IMR-90 (cell line): ENCODE measurements at places on chromosomes 1 and 21. TPM values are rescaled to one million over a fixed set of nuclear protein-coding genes. Genes with fewer than 3 reads are reported as not detected.

DNA sequence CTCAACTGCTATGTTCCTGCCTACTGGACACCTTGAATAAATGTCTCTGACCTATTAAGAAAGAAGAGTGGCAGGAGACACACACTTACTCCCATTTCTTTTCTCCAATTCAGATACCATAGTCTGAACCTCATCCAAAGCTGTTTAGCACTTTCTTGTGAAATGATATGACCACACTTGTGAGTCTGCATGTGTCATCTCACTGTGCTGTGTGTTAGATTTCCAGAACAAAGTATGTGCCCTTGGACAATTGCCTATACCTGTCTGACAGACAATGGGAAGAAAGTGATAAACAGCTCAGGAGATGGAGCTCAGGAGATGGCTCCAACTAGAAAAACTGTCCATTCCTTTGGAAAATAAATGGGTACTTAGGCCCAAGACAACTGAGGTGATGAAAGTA lies 48.4 kb downstream of the USP48 start:
- peak; percentile 18 for DNase-seq
- no peak overlapping the region for H3K27ac ChIP-seq
- H3K36me3 ChIP-seq = peaks cover 32% of the 10 kb centered on the region
- no peak overlapping the region for H3K4me3 ChIP-seq
- H3K4me1 ChIP-seq = no peaks in the 10 kb centered on the region; the same call in 1 of the 2 replicates

- no peaks in the 10 kb centered on the region for H3K27me3 ChIP-seq
- H3K4me3 ChIP-seq = no peak overlapping the region
- DNase-seq = peak; percentile 98
- H3K36me3 ChIP-seq = peaks cover 2% of the 10 kb centered on the region; the same call in 1 of the 2 replicates
Measured at GRCh38 chr1:227192163-227192562, 126.1 kb downstream of the CDC42BPA start.

- DNase-seq = no peak
- H3K27ac ChIP-seq = no peak overlapping the region
- H3K36me3 ChIP-seq = peaks cover 6% of the 10 kb centered on the region
- H3K4me3 ChIP-seq = no peak overlapping the region
- peaks cover 4% of the 10 kb centered on the region for H3K4me1 ChIP-seq
Measured at GRCh38 chr1:112628516-112628915, 8.9 kb downstream of the CAPZA1 start.

DNA sequence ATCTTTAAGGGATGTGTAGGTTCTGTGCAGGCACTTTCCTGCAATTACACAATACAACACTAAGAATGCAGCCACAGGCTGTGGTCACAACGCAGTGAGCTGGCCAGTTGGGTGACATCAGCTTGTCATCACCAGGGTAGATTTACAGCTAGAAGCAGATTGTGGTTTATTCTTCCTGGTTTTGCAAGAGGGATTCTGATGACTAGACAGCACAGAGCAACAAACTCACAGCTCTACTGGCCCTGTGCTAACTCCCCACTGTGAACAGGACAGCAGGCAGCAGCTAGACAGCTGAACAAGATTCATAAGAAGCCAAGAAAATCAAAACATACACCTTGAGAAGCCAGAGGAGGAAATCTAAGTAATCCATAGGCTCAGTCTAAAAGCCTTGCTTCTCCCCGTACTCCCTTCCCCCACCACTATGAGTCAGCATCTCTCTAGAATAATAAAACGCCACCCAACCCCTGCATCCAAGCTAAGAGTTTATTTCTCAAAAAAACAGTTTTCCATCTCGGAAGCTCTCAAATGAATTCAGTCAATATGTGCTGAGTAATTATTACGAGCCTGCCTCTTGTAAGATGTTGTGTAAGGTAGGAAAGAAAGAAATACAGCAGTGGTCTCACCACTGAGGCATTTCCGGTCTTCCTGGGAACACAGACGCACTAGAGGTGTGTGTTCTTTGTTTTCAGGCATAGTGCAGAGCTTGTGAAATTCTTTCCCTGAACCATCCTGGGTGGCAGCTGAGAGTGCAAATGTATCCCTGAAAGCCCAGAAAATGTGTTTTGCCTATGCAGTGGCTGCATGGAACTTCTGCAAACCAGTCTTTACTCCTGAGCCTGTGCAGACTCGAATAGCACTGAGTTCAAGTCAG lies 162.8 kb downstream of the NTPCR start:
- DNase-seq = peak; percentile 100
- H3K27ac ChIP-seq = peak overlapping the region; percentile 81
- H3K36me3 ChIP-seq = peaks cover 3% of the 10 kb centered on the region; the same call in 1 of the 2 replicates
- H3K4me1 ChIP-seq = peaks cover 16% of the 10 kb centered on the region
- peak overlapping the region; percentile 0; the same call in 1 of the 2 replicates for H3K4me3 ChIP-seq
- no peaks in the 10 kb centered on the region for H3K27me3 ChIP-seq

DNA sequence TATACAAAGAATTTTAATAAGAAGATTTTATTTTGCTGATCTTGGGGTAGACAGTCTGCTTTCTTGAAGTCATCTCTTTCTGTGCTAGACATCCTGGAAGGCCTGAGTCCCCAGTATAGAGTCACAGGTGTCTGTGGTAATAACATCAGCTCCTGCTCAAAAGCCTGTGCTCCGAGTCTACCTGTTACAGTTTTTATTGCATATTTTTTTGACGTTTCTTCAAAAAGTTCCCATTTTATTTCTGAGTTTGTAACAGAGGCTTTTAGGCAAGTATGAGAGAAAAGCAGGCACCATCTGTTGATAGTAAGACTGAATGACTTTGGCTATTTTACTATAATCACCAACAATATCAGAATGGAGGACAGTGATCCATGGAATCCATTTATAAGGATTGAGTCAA lies 58.0 kb upstream of the WDR26 start:
- H3K27me3 ChIP-seq = no peaks in the 10 kb centered on the region
- H3K4me3 ChIP-seq = no peak overlapping the region
- H3K36me3 ChIP-seq = no peaks in the 10 kb centered on the region
- H3K27ac ChIP-seq = no peak overlapping the region
- peaks cover 12% of the 10 kb centered on the region for H3K4me1 ChIP-seq
- DNase-seq = no peak

- H3K4me1 ChIP-seq = peaks cover 9% of the 10 kb centered on the region
- no peak overlapping the region for H3K4me3 ChIP-seq
- no peak for DNase-seq
- H3K27ac ChIP-seq = no peak overlapping the region
- no peaks in the 10 kb centered on the region for H3K27me3 ChIP-seq
Measured at GRCh38 chr1:223402790-223403142, 9.6 kb downstream of the CCDC185 start.

- no peak overlapping the region for H3K27ac ChIP-seq
- H3K4me1 ChIP-seq = no peaks in the 10 kb centered on the region
- H3K36me3 ChIP-seq = no peaks in the 10 kb centered on the region
- no peak overlapping the region for H3K4me3 ChIP-seq
- DNase-seq = no peak
- 0 out of 2 replicates have a peak, but pooled peaks cover 2% of the 10 kb centered on the region for H3K27me3 ChIP-seq
Measured at GRCh38 chr21:44530903-44531605, 8.9 kb downstream of the KRTAP10-1 start.

DNA sequence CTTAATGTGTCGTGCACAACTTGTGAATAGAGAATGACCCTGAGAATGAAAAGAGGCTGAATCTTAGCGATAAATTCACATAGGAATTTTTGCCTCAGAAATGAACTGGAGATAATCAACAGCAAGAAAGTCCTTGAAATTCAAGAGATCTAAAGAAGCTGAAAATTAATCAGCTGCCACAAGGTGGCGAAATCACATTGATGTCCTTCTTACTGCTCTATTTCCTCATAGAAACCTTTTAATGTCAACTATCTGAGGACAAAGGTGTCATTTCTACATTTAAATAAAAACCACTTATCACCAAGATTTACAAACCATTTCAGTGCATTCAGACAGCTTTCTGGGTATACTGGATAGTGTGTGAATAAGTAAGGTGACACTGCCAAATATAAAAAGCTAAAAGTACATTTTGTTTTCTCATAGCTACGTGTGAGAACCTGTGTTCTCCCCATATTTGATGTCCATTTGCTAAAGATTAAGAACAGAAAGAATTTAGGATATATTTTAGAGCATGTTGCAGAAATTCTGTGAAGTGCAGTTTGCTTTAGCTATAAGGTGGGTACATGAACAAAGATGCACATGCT lies 485.3 kb upstream of the PTBP2 start:
- peak; percentile 75 for DNase-seq
- no peaks in the 10 kb centered on the region for H3K27me3 ChIP-seq
- H3K36me3 ChIP-seq = no peaks in the 10 kb centered on the region
- no peaks in the 10 kb centered on the region for H3K4me1 ChIP-seq

- H3K27me3 ChIP-seq = no peaks in the 10 kb centered on the region
- no peaks in the 10 kb centered on the region for H3K36me3 ChIP-seq
- peak; percentile 15 for DNase-seq
- peaks cover 5% of the 10 kb centered on the region for H3K4me1 ChIP-seq
Measured at GRCh38 chr1:93093332-93094006, 14.4 kb downstream of the MTF2 start.

- peak; percentile 80 for DNase-seq
- H3K36me3 ChIP-seq = no peaks in the 10 kb centered on the region
- no peak overlapping the region for H3K4me3 ChIP-seq
Measured at GRCh38 chr1:184487531-184488193, 100.8 kb downstream of the C1orf21 start.

- no peaks in the 10 kb centered on the region for H3K36me3 ChIP-seq
- no peak overlapping the region for H3K27ac ChIP-seq
- no peak overlapping the region for H3K4me3 ChIP-seq
- peaks cover 25% of the 10 kb centered on the region for H3K4me1 ChIP-seq
Measured at GRCh38 chr1:26723013-26723991, 27.5 kb downstream of the ARID1A start.

GRCh38 chr1:65792669-65793358 lies at the start of gene PDE4B:
Gene PDE4B (plus strand): TSS chr1:65792895.
- no peaks in the 10 kb centered on the region for H3K36me3 ChIP-seq

- no peak overlapping the region for H3K4me3 ChIP-seq
- H3K27me3 ChIP-seq = peaks cover 8% of the 10 kb centered on the region
- H3K27ac ChIP-seq = no peak overlapping the region
- H3K36me3 ChIP-seq = no peaks in the 10 kb centered on the region
- H3K4me1 ChIP-seq = no peaks in the 10 kb centered on the region
Measured at GRCh38 chr21:17539743-17540341, 27.0 kb downstream of the CXADR start.

The ADGRL2 gene
- 36.9 and 42.7 TPM in 2 replicates for total RNA-seq

- H3K4me1 ChIP-seq = peaks cover 4% of the 10 kb centered on the region
- H3K4me3 ChIP-seq = peak overlapping the region; percentile 90
- H3K27me3 ChIP-seq = no peaks in the 10 kb centered on the region
- DNase-seq = peak; percentile 61
- H3K36me3 ChIP-seq = no peaks in the 10 kb centered on the region
Measured at GRCh38 chr1:117365350-117366176, 1.7 kb upstream of the MAN1A2 start.

- DNase-seq = peak; percentile 51
- H3K4me3 ChIP-seq = no peak overlapping the region
- H3K36me3 ChIP-seq = no peaks in the 10 kb centered on the region
- no peak overlapping the region for H3K27ac ChIP-seq
Measured at GRCh38 chr1:156383023-156383422, 14.0 kb downstream of the RHBG start.

GRCh38 chr21:26565111-26565510 lies 8.0 kb downstream of the CYYR1 start:
- no peak overlapping the region for H3K27ac ChIP-seq
- no peaks in the 10 kb centered on the region for H3K27me3 ChIP-seq
- no peak for DNase-seq
- H3K36me3 ChIP-seq = no peaks in the 10 kb centered on the region
- no peaks in the 10 kb centered on the region for H3K4me1 ChIP-seq
- no peak overlapping the region for H3K4me3 ChIP-seq

- H3K27ac ChIP-seq = no peak overlapping the region
- no peak overlapping the region for H3K4me3 ChIP-seq
- H3K27me3 ChIP-seq = no peaks in the 10 kb centered on the region
- DNase-seq = no peak
Measured at GRCh38 chr1:45535988-45536766, 14.4 kb upstream of the AKR1A1 start.

DNA sequence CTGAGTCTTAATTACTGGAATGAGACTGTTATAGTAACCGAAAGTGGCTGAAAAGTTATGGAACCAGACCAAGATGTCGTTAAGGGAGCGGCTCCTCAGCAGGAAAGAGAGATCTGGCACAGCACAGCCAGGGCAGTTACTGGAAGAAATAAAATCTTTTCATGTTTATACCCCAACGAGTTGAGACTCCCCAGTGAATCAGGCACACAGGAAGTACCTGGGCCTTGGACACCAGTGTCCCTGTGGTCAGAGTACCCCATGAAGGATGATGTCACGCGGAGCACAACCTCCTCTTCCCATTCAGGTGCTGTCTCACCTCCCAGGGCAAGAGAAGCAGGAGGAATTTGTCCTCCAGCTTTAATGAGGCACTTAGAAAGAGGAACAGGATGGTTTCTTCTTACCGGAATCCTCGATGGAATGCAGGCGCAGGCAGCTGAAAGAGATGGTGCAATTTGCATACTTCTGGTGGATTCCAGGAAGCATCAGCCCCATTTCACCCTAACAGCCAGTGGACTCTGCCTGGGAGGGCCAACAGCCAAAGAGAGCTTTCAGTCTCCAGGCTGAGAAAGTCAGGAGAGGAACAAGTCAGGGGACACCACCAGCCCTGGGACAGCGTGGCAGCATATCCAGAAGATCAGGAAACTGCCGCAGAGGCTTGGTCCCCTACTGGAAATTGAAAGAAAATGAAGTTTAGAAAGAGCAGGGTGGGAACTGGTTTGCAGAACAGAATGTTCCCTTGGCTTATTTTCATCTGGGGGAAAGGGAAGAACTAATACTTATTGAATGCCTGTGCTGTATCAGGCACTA lies 35.9 kb upstream of the CTTNBP2NL start:
- H3K36me3 ChIP-seq = no peaks in the 10 kb centered on the region
- peak overlapping the region; percentile 96; the same call in 1 of the 2 replicates for H3K27ac ChIP-seq
- no peak overlapping the region for H3K4me3 ChIP-seq
- peak; percentile 71 for DNase-seq

- H3K27me3 ChIP-seq = no peaks in the 10 kb centered on the region
- no peak overlapping the region for H3K27ac ChIP-seq
- DNase-seq = no peak
- peaks cover 4% of the 10 kb centered on the region; the same call in 1 of the 2 replicates for H3K4me1 ChIP-seq
Measured at GRCh38 chr21:17598437-17598836, 14.3 kb downstream of the BTG3 start.

The SPRR4 gene
- total RNA-seq = not detected in 2 replicates

DNA sequence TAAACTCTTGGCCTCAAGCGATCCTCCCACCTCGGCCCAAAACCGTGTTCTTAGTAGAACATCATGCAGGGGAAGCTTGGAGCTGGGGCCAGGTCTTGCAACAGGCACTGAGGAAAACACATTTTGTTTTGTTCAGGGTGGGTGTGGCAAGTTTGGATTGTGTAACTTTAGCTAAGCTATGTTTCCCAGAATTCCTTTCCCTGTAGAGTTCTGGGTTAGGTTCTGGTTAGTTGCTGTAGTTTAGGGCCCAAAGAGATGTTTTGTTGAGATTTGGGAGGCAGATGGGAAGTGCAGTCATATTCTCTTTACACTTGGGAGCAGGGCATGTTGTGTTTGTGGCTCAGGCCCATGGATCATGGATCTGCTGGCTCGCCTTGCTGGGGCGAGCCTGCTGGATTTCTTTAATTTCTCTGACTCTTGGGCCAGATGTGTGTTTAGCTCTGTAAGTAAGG lies 24.0 kb downstream of the PLA2G5 start:
- no peak for DNase-seq
- no peak overlapping the region for H3K4me3 ChIP-seq
- no peaks in the 10 kb centered on the region for H3K36me3 ChIP-seq
- peaks cover 41% of the 10 kb centered on the region for H3K27me3 ChIP-seq

The CRP gene
- not detected in 2 replicates for total RNA-seq

- no peaks in the 10 kb centered on the region for H3K4me1 ChIP-seq
- peak; percentile 89 for DNase-seq
- H3K27me3 ChIP-seq = no peaks in the 10 kb centered on the region; the same call in 1 of the 2 replicates
- H3K36me3 ChIP-seq = no peaks in the 10 kb centered on the region
- H3K27ac ChIP-seq = no peak overlapping the region
- no peak overlapping the region for H3K4me3 ChIP-seq
Measured at GRCh38 chr1:169511316-169512005, 25.7 kb upstream of the SLC19A2 start.

The TNFSF4 gene
- 19.7 and 23.6 TPM in 2 replicates for total RNA-seq
